Activated CD4-positive, alpha-beta T cell treated with anti-CD3 and anti-CD28 coated beads, Interleukin-2, amount 10 ng/mL, durations not matched to agents 7 days and 5 days (primary cell): ENCODE measurements at places on chromosomes 1 and 21.
A peak's percentile ranks its signal among the peaks of the same experiment; 100 is the strongest.

DNA sequence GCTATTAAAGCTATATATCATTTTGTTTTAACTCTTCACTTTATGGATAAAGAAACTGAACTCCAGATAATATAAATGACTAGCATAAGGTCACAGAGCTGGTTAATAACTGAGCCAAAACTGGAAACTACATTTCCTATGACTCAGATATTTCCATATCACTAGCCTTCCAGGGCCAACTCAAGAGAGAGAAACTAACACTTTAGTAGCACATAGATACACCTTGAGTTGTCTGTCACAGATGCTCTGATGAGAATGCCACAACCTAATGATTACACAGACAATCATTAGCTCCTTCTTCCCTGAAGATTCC is 40.7 kb downstream of the NME7 start:
- DNase-seq = no peak

- DNase-seq = no peak
Observed at GRCh38 chr21:35236090-35236489, 187.0 kb upstream of the RUNX1 start.

GRCh38 chr1:188590641-188591040 is 1761.9 kb downstream of the PLA2G4A start:
- no peak for DNase-seq

DNA sequence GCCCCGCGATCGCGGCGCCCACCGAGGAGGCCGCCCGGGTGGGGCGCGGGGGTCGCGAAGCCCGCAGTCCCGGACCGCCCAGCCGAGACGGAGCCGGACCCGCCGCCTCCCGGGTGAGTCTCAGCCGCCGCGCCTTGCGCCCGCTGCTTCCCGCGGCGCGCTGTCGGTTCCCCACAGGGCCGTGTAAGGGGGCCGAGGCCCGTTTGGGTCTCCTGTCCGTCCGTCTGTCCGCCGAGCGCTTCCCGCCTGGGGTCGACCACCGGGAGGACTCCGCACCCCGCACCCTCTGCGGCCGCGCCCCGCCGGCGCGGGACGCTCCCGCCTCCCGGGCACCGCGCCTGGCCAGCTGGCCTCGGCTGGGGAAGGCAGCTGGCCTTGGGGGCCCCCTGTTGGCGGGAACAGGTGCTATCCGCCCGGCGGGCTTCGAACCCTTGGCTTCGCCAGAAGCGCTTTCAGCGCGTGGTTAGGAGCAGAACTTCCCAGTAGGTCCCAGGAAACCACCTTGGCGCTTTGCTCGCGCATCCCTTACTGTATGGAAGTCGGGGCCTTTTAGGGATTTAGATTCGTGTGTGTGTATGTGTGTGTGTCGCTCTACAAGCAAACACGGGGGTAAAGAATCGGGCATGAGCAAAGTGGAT is 414 bp downstream of the TMEM51 start:
- DNase-seq = peak; percentile 17

DNA sequence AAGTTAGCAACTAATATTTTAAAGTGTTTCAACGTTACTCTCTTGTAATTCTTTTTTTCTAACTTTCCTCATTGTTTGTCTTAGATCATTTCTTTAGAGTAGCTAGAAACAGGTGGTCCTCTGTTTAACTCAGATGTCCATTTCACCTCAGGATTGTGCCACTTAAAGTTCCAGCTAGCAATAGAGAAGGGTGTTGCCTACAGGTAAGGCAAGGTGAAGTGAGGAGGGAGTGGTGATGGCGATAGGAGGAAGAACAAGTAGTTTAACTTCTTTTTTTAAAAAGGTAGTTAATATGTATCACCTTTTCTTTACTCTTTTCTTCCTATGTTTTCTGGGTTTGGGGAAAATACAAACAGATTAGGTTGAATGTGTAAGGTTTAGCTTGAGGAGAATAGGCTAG is 44.4 kb downstream of the ABCD3 start:
- DNase-seq = no peak

DNA sequence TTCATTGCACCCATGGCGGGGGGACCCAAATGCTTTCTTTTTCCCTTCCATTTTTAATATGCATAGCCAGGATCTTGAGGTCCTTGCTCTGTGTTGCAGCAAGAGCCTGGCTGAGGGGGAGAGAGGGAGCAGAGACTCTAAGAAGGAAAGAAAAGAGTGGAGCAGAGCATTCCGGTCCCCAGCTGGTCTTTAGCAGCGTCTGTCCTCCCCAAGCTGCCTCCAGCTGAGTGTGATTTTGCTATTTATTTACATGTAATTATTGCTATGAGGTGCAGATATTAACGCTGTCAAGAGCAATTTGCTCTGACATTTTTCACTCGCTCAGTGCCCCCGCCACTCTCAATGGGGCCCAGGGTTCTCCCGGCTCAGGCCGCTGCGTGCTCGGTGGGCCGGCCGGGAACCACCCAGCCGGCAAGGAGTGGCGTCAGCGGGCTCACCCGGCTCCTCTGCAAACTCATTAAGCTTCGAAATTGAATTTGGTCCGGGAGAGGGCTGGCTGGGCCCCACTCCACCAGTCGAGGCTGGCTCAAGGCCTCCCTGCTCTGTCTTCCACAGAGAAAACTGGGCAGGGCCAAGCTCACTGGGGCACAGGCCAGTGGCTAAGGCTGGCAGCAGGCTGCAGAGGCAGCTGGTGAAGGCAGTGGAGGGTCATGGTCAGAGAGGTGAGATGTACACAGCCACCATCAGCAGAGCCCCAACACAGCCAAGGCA is 93.2 kb downstream of the PAX7 start:
- no peak for DNase-seq

GRCh38 chr1:2046174-2046917 is 3.9 kb upstream of the PRKCZ start:
- peak; percentile 41 for DNase-seq

DNA sequence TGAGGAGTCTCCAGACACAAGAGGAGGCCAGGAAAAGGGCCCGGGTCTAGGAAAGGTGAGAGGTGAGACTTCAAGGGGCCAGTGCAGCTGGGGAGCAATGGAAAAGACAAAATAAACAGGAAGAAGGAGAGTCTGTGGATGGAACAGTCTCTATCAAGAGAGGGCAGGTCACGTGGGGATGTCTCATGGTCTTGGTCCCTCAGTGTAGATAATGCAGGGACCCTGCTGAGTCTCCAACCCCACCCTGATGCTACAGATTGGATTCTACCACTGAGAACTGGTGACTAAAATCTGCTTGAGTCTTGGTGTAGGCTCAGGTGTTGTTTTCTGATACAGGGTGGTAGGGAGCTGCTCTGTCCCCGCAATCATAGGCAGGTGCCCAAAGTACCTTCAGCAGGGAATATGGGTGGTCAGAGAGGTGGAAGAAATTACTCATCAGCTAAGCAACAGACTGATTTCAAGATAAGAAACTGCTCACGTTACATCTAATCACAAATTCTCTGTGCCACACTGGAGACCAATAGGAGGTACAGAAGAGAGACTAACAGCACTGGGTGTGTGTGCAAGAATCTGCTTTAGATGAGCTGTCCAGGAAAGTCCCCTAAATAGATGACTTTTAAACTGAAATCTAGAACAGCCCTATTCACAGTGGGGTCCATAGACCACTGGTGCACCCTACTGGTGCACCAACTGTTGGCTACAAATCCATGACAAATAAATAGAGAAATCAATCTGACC is 101.5 kb upstream of the TLR5 start:
- DNase-seq = no peak

GRCh38 chr1:231518485-231519034 is 9.9 kb upstream of the TSNAX start:
- no peak for DNase-seq

GRCh38 chr1:173445164-173445563 is 32.0 kb upstream of the PRDX6 start:
- no peak for DNase-seq

GRCh38 chr1:15843826-15844572 is 3.5 kb upstream of the SPEN start:
- DNase-seq = no peak

DNA sequence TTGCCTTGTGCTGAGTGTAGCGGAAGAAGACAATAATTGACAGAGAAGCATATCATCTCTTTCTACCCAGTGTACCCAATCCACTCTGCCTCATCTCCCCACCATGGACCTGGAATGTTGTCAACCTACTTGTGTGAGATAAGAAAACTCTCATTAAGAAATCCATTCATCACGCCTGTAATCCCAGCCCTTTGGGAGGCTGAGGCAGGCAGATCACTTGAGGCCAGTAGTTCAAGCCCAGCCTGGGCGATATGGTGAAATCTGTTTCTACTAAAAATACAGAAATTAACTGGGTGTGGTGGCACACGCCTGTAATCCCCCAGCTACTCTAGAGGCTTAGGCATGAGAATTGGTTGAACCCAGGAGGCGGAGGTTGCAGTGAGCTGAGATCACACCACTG is 209.6 kb downstream of the PBX1 start:
- DNase-seq = no peak

DNA sequence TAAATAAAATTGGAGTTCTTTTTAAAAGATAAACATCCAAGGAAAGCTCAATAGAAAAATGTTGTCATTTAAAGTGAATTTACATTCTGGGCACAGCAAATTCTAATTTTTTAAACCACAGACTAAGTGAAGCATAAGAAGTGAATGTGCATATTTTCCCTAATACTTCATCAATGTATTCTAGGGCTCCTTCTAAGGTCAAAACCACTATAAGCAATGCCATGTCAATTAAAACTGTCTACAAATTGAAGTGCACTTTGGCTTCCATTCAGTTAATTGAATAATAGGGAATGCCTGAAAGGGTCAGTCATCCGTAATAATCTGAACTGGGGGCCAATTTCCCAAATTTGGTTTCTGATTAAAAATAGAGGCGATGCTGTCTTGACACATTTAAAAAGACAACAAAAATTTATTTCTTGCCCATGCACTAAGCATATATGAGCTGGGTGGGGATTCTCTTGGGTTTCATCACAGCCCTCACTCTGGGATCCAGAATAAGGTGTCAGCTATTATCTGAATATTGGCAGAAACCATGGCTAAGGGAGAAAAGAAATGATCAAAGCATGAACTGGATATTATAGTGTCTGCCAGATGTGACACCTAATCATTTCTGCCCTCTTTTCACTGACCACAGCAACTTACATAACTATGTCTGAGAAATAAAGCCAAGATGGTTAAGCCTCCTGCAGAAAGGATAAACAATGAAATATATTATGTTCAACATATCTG is 660.6 kb upstream of the B3GALT2 start:
- no peak for DNase-seq

GRCh38 chr1:114892194-114892918 is 37.7 kb downstream of the SYCP1 start:
- DNase-seq = no peak

DNA sequence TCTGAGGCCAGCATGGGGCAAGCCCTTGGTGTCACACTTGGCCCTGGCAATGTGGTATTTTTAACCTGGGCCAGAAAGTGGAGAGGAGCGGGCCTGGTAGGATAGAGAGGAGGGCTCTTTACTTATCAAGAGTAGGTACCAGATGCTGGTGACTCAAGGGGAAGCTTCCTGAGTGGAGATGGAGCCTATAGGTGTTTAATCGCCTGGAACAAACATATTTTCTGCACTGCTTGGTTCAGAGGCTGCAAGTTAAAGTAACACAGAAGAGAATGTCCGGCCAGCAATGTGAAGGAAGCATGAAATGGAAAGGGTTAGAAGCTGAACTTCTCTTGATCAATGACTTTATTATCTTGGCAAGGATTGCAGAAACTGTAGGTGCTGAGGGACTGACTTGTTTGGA is 74.3 kb downstream of the DDR2 start:
- no peak for DNase-seq

GRCh38 chr1:55257958-55258357 is 42.8 kb upstream of the USP24 start:
- DNase-seq = peak; percentile 84

- DNase-seq = no peak
Observed at GRCh38 chr1:64337926-64338325, 132.0 kb upstream of the CACHD1 start.

DNA sequence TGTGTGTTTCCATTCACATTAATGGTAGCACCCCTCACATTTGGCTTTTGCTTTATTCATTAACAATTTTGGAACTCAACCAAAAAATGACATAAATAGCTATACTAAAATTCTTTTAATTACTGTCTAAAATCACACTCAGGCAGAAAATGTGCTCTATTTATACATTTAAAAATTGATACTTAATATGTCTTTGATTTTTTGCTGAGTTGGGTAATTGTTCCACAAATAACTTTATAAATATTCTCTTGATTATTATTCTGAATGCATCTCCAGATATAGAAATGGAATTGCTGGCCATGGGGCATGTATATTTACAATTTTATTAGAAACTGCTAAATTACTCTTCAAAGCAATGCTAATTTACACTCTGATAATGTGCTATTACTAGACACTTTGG is 658.7 kb upstream of the CHRM3 start:
- DNase-seq = no peak

DNA sequence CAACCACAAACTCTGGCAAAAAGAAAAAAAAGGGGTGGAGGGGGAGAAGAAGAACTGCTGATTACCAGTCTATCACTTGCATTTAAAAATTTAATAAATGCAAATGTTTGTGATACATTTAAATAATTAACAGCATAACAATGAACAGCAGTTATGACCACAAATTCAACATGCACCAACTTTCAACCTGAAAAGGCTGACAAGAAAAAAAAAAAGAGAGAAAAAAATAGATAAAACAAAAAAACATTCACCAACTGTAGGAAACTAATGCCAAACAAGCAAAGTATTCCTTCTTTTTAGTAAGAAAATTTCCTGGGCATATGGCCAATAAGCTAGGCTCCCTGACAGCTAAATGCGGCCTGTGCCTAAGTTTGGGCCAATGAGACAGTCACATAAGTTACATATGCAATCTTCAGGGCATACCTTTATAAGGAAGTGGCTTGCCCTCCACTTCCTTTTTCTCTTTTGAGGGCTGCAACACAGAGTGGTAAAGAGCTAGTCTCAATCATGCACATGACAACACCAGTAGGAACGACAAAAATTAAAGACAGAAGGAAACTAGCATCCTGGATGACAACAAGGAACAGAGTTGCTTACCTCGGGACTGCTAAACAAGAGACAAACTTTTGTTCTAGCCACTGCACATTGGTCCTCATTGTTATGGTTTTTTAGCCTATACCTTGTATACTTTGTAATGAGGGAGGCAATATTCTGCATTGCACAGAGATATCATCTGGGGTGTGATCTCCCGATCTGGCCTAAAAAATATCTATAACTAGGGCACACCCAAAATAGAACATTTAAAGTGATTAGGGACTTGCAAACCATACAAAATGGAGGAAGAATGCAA is 24.2 kb upstream of the PHTF1 start:
- DNase-seq = peak; percentile 75

DNA sequence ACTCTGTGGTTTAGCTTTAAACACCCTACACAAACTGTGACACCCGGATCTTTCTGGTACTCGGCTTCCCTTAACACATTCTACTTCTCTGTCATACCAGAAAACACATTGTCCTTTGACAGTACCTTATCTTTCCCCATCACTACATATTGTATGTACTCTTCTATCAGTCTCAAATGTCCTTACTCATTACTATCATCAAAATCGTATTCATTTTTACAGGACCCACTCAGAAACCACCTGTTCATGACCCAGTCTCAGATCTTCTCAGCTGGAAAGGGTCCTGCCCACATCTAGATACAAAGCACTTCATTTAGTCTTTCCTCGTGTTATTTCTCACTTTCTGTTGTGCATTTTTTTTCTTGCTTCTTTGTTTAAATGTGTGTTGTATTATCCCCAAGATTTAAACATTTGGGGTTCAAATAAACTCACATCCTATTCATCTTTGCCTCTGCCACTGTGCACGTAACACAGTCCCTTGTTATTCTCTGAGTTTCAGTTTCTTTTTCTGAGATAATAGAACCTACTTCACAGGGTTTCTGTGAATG is 27.7 kb downstream of the CD34 start:
- peak; percentile 35 for DNase-seq
